ENCODE measurements at places on chromosomes 16 and 17.
A peak's percentile ranks its signal among the peaks of the same experiment; 100 is the strongest.

GRCh38 chr17:2849327-2849670 is 53.1 kb downstream of the RAP1GAP2 start:
- DNase-seq = no peak

DNA sequence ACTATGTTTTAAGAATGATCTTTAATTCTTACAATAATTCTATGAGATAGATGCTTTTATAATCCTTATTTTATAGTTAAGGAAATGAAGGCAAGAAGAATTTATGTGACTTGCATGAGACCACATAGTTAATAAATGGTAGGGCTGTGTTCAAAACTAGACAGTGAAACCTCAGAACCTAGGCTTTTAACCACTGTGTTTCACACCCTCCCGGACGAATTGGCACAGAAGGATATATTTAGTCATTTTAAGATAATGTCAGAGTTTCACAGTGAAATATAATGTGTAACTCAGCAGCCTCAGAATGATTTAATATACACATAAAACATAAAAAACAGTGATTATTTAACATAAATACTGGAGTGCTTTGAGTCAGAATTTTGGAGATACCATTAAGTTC is 57.0 kb downstream of the NSRP1 start:
- no peak for DNase-seq

DNA sequence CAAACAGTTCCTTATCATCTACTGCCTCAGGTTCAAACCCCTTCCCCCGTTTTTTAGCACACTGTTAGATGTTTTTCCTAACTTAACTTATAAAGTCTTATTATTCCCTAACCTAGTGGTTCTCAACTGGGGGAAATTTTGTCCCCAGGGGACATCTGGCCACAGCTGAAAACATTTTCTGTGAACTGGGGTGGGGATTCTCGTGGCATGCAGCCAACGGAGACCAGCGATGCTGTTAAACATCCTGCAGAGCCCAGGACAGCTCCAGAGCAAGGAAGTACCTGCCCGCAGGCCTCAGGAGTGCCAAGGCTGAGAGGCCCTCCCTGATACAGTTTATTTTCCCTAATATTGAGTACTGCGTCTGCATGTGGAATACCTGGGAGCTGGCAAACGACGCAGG is 24.3 kb downstream of the ZCCHC14 start:
- no peak for DNase-seq

- DNase-seq = no peak
These were observed 99.0 kb downstream of the OMG start for GRCh38 chr17:31198026-31198425.

GRCh38 chr17:40219594-40220338 is 662 bp downstream of the WIPF2 start:
- DNase-seq = peak; percentile 56

DNA sequence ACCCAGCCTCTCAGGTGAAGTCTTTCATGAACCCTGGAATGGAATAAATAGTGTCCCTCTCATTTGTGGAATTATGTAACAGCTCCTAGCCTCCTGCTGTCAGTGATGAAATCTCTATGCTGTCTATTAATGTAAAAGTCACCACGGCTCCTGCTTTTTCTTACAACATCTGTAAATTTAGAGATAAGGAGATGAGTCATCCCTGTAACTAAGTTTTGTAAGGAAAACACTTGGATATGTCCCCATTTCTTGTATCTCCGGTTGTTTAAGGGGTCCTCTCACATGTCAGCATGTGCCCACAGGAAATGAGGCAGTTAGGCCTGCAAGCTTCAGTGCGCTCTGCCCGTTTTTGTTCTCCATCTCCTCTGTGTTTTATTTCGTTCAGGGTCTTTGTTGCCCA is 2.8 kb upstream of the NAT9 start:
- DNase-seq = no peak

GRCh38 chr17:59356543-59357218 is 25.2 kb downstream of the YPEL2 start:
- no peak for DNase-seq

DNA sequence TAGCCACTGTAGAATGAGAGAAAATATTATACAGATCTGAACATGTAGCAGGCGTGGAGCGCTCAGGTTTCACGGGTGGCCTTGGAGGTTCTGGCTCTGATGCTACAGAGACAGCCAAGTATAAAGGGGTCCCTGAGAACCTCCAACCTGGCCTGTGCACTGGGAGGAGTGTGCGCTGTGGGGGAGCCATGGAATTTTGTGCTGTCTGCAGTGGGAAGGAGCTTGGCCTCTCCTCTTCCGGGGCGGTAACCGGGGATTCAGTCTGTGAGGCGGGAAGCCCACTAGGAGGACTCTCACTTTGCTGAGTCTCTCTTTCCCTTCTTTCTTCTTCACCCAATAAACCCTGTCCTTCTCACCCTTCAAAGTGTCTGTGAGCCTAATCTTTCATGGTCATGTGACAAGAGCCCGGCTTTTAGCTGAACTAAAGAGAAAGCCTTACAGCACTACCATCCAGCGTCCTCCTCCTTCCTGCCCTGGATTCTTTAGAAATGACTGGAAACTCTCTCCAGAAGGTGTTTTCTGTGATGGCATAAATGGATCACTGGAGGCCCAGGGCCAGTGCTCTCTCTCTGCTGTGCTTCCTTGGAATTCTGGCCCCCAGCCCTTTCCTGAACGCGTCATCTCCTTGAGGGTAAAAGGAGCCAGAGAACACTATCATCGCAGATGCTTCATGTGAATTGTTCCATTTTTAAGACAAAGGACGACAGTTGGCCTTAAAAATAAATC is 232.1 kb upstream of the CACNG5 start:
- peak; percentile 63 for DNase-seq

DNA sequence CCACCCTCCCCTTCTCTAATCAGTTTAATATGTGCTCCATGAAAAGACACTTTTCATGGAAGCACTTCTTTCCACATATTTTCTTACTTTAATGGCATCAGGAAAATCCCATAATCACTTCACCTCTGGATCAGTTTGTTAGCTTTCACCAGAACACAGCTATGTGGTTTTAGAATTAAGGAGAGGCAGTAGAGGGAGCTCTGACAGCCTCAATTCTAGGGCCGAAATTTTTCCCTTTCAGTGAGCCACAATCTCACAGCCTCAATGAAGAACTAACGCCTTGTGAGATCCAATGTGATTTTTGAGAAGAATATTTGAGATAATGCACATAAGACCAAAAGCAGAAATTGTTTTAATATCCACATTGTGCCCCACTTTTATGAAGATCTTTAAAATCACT is 1494.0 kb upstream of the CDH8 start:
- no peak for DNase-seq

DNA sequence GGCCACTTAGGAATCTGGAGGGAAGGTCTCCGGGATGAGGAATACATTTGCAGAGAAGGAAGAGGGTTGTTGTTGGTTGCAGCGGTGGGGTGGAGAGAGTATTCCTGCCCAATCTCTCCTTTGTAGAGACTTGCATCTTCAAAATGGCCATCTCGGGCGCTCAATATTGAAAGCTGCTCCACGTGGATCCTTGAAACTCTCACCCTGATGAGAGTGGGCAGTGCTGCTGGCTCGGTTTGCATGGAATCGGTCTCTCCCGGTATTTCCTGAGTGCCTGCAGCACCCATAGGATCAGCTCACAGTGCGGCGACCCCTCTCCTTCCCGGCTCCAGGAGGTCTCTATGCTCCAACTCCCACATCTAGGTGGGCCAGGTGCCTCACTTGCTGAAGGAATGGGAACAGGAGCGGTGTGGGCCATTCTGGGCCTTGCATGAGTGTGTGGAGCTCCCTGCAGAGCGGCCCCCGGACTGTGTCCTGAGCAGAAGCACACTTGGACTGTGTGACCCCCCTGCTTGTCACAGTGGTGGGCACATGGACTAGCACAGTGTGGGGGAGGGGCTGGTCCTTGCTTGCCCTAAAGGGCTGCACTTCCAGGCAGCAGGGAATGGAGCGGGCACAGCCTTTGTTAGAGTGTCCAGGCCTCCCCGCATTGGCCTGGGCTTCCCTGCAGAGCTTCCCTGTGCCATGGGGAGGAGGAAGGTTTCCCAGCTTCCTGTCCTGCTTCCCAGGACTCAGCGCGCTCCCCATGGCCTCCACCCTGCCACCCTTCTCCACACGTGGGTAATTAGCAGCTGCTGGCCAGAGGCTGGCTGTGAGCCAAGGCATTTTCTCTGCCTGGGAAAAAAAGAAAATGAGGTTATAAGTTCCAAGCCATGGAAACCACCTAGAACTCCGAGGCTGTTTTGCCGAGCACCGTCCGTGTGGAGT is 139.3 kb downstream of the IRF8 start:
- DNase-seq = no peak

DNA sequence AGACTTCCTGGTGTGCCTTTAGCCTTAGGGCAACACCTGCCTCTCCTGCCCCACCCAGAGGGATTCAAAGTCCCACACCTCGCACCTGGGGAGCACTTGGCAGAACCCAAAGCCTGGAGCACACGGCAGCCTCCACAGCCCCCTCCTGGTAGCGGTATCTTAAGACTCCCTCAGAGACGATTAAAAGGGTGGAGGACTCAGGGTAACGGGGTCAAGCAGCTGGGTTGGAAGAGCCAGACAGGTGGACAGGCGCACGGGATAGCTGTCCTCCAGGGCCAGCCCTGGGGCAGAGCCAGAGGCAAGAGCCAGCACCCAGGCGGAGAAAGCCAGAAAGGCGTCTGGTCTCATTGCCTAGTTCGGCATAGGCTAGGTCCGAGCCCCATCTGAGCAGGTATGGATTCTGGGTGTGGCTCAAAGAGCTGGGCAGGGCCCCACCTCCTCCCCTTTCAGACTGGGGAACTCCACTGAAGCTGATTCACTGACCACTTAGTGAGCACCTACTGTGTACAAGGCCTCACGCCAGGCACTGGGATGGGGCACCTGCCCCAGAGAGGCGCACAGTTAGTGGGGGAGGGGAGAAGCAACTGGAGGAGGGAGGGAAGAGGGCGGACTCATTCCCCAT is 55.0 kb upstream of the MEAK7 start:
- no peak for DNase-seq

DNA sequence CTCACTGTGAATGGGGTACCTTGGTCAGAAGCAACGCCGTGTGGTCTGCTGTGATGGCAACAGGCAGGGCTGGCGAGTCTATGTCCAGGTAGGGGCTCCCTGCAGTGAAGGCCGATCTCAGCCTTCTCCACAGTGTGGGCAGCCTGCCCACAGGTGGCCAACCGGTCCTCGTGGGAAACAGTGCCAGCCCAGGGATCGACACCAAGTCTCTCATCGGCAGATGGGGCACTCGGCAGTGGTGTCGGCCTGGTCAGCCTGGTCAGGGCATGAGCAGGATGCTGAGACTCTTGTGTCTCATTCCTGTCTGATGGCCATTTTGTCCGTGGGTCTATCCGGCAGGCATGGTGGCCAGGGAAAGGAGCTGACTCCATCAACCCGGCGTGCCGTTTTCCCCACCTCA is 92.2 kb downstream of the TNFRSF13B start:
- DNase-seq = no peak

GRCh38 chr16:69005641-69006355 is 99.7 kb upstream of the HAS3 start:
- no peak for DNase-seq

GRCh38 chr17:77003699-77004098 is 135.5 kb downstream of the MGAT5B start:
- no peak for DNase-seq

- DNase-seq = no peak
These were observed 67.1 kb upstream of the DOC2B start for GRCh38 chr17:248337-249235.

- DNase-seq = no peak
These were observed 828.8 kb upstream of the SOX9 start for GRCh38 chr17:71292006-71292405.

GRCh38 chr17:81400996-81401722 is 5.9 kb downstream of the BAHCC1 start:
- no peak for DNase-seq

- peak; percentile 97 for DNase-seq
These were observed 27.6 kb upstream of the PITPNA start for GRCh38 chr17:1590029-1590746.

GRCh38 chr16:26189536-26189935 is 497.8 kb downstream of the HS3ST4 start:
- DNase-seq = no peak

- no peak for DNase-seq
These were observed 74.3 kb downstream of the MMD start for GRCh38 chr17:55347341-55347740.

- no peak for DNase-seq
These were observed 21.2 kb upstream of the LRRC37A start for GRCh38 chr17:46273541-46274236.

- DNase-seq = no peak
These were observed 14.5 kb downstream of the BAIAP2 start for GRCh38 chr17:81049372-81049911.

DNA sequence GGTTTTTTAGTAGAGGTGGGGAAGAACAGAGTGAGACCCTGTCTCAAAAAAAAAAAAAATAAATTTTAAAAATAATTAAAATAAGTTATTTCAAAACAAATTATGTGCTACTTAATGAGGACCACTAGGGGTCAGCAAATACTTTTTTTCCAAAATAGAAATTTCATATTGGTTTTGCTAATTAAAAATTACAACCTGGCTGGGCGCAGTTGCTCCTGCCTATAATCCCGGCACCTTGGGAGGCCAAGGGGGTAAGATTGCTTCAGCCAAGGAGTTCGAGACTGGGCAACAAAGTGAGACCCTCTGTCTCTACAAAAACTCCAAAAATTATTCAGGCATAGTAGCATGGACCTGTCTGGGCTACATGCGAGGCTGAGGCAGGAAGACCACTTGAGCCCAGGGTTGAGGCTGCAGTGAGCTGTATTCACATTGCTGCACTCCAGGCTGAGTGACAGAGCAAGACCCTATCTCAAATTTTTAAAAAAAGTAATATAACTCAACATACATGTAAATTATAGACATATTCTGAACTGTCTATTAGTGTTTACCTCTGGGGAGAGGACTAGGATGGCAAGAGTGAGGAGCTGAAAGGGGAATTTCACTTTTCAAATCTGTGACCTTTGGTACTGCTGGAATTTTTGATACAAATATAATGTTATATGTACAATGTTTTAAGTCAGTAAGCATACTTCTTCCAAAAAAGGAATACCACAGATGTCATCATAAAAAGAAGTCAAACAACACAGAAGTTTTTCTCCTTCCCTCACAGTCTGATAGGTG is 8.1 kb downstream of the MEIOB start:
- DNase-seq = no peak

- DNase-seq = no peak
These were observed 74.1 kb upstream of the NKD1 start for GRCh38 chr16:50474138-50474537.

- peak; percentile 30 for DNase-seq
These were observed 890 bp upstream of the CLDN7 start for GRCh38 chr17:7262935-7263800.

- no peak for DNase-seq
These were observed 55.9 kb upstream of the SIAH1 start for GRCh38 chr16:48441106-48441505.

GRCh38 chr17:78202666-78203065 is 11.4 kb upstream of the BIRC5 start:
- DNase-seq = no peak

DNA sequence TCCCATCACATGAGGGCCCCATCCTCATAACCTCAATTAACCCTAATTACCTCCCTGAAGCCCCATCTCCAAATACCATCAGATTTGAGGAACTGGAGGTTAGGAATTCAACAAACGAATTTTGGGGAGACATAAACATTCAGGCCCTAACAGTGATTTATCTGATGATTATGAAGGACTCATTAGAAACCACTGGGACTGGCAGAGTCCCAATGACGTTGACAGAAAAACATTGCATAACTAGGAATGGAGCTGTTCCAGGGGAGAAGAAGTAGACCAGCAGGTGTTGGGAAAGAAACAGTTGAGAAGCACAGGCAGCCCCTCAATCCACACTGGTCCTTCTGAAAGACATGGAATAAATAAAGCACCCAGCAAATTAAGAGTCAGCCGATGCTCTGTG is 282.0 kb downstream of the MAP2K4 start:
- no peak for DNase-seq

All from AG08396 (cell line).